Activated B cell treated with CpG ODN at 0.5 μM for 24 hours (primary cell): ENCODE measurements at places on chromosomes 6 and 20.

DNA sequence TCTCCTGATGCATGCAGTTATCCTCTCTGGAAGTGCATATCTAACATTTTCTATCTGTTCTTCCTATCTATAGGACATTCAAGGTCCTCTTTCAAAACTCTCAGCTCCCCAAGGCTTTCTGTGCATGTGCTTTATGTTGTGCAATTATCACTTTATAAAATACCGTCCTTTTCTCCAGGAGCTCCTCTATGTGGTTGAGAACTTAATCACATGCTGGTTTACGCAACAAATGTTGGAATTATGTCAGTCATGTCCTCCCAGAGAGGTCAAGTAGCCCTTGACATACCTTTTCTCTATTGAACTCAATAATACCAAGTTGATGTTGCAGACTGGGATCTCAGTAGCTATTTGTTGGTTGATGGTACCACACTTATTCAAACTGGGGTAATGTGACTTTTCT, 388.4 kb downstream of the BTBD3 start:
- no peak for DNase-seq

DNA sequence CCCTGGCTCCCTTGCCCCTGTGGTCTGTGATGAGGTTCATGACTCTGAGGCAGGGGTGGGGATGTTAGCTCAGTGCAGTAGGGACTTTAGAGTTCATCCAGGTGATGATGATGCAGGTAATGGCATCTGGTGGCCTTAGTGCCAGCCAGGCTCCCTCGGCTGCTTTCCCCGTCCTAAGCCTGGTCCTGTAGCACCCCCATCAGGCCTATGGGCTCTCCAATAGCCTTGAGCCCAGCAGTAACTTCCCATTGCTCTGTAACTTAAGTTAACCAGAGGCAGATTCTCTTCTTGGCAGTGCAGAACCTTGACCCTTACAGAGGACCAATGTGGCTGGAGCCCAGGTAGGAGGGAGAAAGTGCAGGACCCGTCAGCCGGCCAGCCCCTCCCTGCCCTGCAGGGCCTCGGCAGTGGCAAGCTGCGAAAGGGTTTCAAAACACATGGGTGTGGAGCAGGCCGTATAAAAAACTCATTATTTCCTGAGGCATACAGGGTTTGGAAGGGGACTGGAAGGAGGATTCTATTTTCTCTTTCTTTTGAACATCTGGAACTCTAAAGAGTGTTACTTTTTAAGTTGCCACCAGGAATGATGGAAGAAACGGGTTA, 406.9 kb downstream of the CDH26 start:
- DNase-seq = no peak

- DNase-seq = no peak
Observed at GRCh38 chr20:32606107-32606506, 21.0 kb upstream of the NOL4L start.

- DNase-seq = no peak
Observed at GRCh38 chr6:137218473-137218916, 690 bp downstream of the IFNGR1 start.

GRCh38 chr6:14544666-14545065, 427.1 kb downstream of the CD83 start:
- DNase-seq = no peak

GRCh38 chr6:157460182-157460999, 79.4 kb downstream of the ZDHHC14 start:
- DNase-seq = no peak

- no peak for DNase-seq
Observed at GRCh38 chr6:151009576-151009975, 144.1 kb downstream of the MTHFD1L start.

- DNase-seq = no peak
Observed at GRCh38 chr20:34109442-34109841, 2.6 kb downstream of the EIF2S2 start.

DNA sequence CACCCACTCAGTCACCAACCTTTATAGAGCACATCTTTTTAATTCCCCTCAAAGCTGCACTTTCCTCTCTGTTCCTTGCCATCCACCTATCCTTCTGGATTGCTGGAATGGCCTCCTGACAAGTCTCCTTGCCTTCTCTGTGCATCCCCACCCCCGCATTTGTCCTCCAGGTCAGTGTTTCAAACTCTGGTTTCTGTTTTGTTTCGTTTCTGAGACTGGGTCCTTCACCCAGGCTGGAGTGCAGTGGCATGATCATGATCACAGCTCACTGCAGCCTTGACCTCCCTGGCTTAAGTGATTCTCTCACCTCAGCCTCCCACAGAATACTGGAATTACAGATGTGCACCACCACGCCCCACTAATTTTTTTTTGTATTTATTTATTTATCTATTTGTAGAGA, 96.2 kb downstream of the PLCB1 start:
- DNase-seq = no peak

DNA sequence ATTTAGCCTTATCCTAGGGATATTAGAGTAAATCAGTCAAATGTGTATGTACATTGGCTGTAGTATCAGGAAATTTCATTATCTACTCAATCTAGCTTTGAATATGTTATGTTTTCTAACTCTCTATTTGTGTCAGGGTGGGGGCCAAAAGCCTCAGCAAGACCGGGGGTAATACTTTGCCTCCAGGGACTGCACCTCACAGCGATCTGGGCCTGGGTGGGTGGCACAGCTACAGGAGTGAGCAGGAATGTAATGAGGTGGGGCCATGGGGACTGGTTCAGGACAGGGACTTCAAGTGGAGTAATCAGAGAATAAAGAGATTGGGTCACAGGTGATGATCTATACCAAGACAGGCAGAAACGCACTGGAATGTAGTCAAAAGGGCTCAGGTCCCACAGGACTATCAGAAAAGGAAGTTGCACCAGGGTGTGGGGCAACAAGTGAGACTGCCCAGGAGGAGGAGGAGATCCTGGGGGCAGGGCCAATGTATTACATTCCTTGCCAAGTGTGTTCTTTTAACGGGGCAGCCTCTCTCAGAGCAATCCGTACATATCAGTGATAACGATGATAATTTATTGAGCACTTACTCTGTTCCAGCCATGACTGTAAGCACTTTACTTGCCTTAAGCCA, 54.0 kb downstream of the PIGU start:
- no peak for DNase-seq

DNA sequence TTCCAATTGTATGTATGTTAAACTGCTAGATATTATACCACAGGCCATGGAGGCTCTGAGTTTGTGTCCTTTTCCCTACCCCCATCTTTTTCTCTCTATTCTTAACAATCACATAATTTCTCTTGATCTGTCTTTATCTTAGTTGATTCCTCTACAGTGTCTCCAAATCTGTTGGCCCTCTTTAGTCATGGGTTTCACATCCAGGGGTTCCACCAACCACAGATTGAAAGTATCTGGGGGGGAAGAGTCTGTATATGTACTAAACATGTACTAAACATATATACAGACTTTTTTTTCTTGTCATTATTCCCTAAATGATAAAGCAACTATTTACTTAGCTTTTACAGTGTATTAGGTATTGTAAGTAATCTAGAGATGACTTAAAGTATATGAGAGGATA, 20.2 kb downstream of the RAB22A start:
- no peak for DNase-seq

DNA sequence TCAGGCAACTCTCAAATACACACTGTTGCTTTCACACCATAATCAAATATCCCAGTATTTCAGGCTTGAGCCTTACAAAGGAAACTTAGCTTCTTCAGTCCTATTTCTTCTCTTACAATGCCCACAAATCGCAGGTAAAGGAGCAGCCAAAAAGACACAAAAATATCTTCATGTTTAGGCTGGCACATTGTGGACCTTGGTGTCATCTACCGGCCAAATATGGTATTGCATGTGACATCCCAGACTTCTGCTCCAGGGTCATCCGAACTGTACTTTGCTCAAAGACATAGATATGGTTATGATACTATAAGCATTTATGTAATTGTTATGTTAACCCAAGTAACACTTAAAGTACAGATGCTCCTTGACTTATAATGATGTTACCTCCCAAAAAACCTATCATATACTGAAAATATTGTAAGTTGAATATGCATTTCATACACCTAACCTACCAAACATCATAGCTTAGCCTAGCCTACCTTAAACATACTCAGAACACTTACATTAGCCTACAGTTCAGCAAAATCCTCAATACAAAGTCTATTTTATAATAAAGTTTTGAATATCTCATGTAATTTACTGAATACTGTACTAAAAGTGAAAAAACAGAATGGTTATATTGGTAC, 4.6 kb downstream of the OR2H2 start:
- no peak for DNase-seq

GRCh38 chr20:13231031-13231752, 10.1 kb downstream of the ISM1 start:
- DNase-seq = no peak

DNA sequence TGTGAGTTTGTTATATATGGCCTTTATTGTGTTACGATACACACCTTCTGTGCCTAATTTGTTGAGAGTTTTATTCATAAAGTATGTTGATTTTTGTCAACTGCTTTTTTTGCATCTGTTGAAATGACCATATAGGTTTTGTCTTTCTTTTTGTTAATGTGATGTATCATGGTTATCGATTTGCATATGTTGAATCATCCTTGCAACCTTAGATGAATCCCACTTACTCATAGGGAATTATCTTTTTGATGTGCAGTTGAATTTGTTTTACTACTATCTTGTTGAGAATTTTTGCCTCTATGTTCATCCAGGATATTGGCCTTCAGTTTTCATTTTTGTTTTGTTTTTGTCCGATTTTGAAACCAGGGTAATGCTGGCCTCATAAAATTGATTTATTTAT, 45.7 kb upstream of the TPD52L1 start:
- DNase-seq = no peak

- DNase-seq = no peak
Observed at GRCh38 chr6:3457710-3458602, 1.1 kb upstream of the SLC22A23 start.

DNA sequence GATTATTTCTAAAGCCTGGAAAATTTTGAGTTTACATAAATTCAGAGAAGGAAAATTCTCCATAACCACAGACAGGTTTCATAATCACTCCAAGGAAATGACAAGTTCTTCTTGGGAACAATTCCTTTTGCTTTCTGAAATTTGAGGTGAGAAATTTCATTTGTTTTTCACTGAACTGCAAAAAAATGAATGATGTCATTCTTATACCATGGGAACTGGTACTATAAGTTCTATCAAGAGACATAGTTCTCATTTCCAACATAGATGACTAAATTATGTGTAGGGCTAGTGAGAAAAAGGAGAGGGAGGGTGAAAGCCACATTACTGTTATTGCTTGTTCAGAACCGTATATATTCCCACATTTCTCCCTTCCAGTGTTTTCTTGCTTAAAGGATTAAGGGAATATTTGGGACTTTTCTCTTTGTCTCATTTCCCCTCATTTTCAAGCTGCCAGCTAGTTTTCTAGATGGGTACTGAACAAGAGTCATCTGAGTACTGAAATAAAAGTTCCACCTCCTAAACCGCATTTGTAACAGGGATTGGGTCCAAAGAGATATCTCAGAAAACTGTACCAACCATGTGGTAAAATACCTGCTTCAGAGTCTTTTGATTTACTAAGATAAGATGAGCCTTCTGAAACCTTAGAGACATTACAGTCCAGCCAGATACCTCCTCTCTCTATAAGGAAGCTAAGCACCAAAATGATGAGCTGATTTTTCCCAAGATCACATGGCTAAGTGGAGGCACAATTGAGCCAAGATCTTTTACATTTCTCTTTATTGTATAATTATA, 144.3 kb upstream of the PRDM1 start:
- DNase-seq = no peak
